ENCODE measurements at places on chromosomes 12 and 14. TPM values are rescaled to one million over a fixed set of nuclear protein-coding genes. Genes with fewer than 3 reads are reported as not detected.

ARID4A gene
- 12.6 TPM for total RNA-seq

- DNase-seq: no peak
Measured at GRCh38 chr12:130677957-130678558, 38.0 kb downstream of the RIMBP2 start.

DNA sequence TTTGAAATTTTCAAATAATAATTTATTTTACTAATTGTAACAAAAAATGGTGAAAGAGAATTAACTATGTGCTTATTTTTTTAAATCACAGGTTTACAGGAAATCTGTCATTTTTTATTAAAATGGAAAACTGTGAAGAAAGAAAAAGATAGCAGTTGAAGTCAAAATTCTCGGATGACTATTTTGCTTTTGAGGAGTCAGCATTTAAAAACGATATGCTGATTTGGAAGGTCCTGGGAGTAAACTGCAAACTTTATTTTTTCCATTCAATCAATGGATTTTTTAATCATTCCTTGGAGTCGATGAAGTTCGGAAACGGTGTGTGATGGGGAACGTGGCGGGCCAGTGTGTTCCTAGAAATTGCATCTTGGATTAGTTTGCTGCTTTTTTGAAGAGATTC, 258.9 kb upstream of the NAV3 start:
- DNase-seq: no peak

GRCh38 chr14:34059925-34060650, 109.2 kb upstream of the EGLN3 start:
- peak; percentile 33 for DNase-seq

DNA sequence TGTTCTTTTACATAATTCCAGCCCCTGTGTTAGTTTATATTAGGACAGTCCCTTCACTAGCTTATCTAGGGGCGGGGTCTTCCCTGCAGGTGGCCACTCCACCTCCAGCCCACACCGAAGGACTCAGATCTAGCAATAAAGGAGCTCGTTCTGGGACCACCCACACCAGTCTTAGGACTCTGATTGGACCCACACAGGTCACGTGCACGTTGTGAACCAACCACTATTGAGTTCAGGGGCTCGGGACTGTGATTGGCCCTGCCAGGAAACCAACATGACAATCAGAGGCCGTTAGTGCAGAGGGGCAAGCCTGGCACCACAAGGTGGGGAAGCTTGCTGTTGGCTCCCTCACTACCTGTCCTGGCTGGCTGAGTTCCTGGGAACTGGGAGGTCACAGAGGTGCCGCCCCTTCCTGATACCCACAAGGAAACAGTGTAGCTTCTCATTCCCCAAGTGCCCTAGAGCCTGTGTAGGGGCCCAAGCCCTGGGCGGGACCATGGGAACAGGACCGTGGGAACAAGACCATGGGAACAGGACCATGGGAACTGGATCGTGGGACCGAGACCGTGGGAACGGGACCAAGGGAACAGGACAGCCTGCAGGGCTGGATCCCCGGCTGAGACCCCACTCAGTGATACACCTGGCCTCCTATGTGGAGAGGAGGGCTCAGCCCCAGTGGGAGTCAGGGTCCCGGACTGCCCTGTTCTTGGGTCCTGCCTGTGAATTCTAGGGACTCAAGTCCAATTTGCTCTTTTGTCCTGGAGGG, 297.8 kb downstream of the ADGRD1 start:
- DNase-seq: no peak

VRTN gene
- total RNA-seq: not detected

- DNase-seq: no peak
Measured at GRCh38 chr14:96139879-96140278, 64.8 kb upstream of the BDKRB2 start.

DNA sequence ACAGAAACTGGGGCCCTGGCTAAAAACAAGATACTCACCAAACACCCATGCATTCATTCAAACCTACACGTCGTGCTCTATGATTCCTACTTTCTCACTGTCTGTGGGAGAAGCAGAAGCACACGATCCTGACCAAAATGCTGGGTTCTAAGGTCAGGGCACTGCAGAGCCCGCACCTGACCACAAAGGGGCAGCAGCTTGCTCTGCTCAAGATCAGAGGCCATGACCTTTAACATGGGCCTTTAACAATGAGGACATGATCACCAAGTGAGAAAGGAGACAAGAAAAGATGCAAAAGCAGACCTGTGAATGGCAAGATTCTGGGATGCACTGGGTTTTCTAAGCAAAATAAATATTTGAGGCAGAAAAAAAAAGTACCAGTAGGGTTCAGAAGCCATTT, 40.1 kb upstream of the VPS33A start:
- no peak for DNase-seq

GUCY2C gene
- not detected for total RNA-seq

DNA sequence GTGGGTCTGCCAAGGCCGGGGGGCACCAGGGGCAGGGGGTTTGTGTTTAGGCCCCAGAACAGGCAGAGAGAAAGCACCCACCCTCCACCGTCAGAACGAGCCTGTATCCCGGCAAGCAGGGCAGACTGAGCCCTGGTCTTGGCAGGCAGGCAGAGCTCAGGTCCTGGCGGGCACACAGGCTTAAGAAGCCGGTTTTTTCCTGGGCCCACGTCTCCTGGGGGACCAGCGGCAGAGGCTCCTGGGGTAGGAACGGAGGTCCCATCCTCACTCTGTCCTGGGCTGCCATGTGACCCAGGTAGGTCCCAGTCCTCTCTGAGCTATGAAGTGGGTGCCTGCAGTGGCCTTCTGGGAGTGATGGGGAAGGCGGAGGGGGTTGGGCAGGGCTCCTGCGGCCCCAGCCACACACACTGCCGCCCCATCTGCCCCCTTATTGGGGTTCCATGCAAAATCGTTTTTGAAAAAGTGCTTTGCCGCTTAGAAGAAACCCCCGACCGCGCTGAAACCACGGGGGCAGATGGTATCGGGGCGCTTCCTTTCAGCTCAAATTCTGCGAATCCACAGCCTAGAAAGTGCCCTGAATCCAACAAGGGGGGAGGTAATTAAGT, 24.2 kb downstream of the SH2B3 start:
- no peak for DNase-seq
